ENCODE measurements at places on chromosomes 6 and 20.

GRCh38 chr20:15634102-15634501 lies 939.1 kb downstream of the KIF16B start:
- no peak for DNase-seq

DNA sequence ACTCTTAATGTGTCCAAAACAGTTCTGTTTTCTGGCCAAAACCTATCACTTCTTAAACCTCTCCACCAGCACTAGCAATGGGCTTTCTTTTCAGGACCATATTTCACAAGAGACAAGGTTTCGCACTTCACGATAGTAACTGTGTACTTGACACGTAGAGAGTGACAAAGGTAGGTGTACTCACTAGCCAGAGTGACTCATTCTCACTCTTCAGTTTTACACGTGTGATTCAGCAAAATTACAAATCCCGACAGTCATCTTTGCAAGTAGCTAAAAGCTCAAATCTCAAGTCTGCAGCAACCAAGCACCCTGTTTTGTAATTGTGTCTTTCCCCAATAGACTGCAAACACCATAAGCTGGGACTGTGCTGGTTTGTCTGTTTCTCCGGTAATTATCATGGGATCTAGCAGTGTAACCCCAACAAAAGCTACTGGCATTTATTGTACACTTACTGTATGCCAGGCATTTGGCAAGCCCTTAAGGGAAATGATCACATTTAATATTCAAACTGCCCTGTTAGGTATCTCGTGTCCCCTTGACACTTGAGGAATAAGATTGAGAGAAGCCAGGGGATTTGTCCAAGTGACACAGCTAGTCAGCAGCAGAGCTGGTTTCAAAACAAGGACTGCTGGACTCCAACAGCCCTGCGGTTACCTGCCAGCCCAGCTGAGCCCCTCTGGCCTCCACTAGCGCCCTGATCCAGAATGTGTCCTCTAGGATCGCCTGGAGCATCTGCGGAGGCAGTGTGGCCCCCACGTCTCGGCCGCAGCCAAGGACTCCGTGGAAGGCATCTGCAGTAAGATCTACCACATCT lies 9.9 kb downstream of the PCIF1 start:
- DNase-seq: no peak

DNA sequence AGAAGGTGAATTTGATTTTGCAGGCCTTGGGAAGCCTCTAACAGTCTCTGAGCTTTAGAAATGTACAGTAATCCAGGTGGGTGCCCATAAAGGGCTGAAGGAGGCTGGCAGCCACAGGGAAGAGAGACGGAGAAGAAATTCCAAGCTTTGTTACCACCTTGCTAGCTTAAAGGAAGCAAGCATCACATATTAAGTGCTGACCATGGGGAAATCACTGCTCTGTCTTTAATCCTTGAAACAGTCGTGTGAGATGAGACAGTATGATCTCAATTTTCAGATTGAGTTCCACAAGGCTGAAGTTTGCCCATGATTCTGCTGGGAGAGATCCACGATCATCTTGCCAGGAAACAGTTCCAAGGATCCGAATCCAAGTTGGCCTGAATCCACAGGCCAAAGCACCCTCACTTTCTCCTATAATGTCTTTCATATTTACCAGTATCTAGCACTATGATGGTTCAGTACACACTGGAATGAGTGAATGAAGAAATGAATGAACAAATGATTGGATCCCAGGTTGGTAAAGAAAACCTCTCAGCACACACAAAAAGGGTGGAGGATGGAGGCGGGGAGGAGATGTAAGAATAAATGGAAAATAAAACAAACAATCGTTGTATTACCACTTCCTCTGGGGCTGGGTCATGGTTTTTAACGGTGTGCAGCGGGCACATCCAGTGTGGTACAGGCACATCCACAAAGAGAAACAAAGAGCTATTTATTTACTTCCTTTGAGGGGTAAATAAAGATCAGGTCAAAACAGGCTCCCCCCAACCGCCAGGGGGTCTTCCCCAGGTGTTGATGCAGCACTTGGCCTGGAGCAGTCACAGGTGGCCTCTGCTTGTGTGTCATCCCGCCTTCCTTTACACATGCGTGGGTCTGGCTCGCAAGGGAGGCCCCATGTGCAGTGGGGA lies 28.2 kb upstream of the TAF8 start:
- no peak for DNase-seq

DNA sequence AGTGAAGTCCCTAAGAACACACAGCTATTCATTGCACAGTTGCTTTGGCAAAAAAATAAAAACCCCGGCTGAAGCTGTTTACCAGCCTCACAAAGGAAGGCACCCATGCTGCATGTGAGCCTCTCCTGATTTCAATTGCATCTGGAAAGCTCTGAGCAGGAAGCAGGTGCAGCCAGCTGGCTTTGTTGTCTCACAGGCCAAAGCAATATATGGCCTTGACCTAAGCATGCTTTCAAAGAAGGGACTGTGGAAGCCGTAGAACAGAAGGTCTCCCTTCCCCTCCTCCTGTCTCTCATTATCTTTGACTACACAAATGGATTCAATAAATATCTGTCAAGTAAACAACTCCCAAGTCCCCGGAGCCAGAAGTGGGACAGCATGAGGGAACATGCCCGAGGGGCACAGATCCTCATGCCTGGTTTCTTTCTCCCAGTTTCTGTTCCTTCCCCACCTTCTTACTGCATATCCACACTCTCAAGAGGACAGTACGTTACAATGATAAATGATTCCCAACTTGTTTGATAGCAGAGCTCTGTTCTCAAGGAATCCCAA lies 57.2 kb upstream of the PCSK2 start:
- DNase-seq: no peak

DNA sequence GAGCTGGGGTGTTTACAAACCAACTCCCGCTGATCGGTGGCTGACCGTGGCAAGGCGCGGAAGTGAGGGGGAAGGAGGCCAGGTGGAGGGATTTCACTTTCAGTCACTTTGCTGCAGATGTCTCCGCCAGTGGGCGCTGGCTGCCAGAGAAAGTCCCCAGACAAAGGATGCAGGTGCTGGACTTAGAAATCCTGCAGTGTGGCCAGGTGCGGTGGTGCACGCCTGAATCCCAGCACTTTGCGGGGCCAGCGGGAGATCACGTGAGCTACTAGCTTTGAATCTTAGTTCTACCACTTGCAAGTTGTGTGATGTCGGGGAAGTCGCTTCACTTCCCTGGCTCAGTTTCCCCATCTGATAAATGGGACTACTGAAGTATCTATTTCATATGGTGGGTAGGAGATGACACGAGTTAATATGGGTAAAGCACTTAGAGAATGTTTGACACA lies 180.4 kb downstream of the ZNF217 start:
- peak; percentile 8 for DNase-seq

Measured in neuronal stem cell (in vitro differentiated cells).